AG10803 (cell line): ENCODE measurements at places on chromosomes 1 and 21.

- peak; percentile 11 for DNase-seq
These were observed 548 bp downstream of the B3GALT5 start for GRCh38 chr21:39613041-39613934.

- DNase-seq: no peak
These were observed 120.7 kb downstream of the LMX1A start for GRCh38 chr1:165235777-165236291.

DNA sequence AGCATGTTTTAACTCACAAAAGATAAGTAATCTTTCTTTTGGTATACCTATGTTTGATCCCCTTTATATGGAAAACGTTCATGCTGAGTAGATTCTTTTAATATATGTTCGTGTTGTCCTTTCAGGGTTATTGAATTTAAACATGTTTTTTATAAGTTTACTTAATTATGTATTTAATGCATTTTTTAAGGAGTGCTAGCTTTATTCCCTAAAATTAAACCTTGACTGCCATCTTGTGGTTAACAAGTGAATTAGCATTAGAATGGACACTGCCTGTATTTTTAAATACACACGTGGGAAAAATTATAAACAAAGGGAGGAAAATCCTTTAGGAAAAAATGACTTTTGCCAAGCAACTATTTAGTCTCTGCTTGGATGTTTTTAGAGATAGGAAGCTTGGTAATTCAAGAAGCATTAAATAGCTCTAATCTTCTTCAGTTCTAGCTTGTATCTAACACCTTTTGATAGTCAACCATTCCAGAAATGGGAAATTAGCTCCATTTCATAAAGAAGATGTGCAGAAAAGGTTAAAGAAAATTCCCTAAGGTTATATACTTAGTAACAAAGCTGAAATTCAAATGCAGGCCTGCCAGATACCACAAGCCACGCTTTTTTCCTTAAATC is 43.0 kb downstream of the UBE2U start:
- peak; percentile 51 for DNase-seq

GRCh38 chr1:32890516-32891240 is 4.4 kb downstream of the HPCA start:
- DNase-seq: no peak

DNA sequence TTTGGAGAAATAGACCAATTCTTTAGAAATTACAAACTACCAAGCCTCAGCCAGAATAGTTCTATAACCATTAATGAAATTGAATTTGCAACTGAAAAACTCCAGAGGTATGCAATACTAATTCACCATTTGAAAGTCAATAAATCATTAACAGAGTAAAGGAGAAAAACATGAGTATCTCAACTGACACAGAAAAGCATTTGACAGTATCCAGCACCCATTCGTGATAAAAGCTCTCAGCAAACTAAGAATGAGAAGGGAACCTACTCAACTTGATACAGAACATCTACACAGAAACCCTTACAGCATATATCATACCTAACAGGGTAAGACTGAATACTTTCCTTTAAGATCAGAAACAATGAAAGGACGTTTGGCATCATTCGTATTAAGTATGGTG is 54.3 kb downstream of the ST6GALNAC5 start:
- DNase-seq: no peak

DNA sequence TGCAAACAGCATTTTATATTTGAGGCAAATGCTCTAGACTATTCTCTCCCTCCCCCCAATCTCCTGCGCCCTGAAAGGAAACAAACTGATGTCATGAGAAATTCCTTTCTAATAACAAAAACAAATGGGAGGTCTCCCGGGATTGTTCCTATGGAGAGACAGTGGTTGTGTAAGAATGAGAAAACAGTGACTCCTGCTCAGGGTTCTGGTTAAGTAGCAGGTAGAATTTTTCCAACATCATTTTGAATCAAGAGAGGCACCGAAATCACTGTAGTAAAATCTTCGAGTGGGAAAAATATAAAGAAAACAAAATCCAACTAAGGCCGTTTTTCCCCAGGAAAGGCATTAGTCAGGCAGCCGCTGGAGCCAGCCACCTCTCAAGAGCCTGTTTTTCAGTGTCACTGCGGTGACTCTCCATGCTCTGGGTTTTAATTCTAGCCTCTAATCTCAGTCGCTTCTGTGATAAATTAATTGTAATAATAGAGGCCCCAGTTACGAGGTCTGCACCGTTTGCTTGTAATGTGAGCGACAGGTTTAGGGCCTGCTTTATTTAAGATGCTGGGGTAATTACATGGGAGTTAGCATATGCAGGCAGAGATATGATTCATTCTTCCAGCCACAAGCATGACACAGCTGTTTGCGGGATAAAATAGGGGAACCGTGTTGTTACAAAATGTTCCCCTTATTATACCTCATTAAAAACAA is 80.3 kb downstream of the RNF220 start:
- peak; percentile 79 for DNase-seq
